Nephron progenitor cell (in vitro differentiated cells): ENCODE measurements at places on chromosomes 1 and 21.
A peak's percentile ranks its signal among the peaks of the same experiment; 100 is the strongest.

GRCh38 chr1:43858324-43858723 lies 75.3 kb upstream of the ARTN start:
- peak; percentile 27 for DNase-seq

GRCh38 chr1:33277488-33278084 lies 21.3 kb downstream of the ZNF362 start:
- no peak for DNase-seq

- DNase-seq, result no peak
Observed at GRCh38 chr1:82401116-82401515, 600.4 kb downstream of the ADGRL2 start.

- DNase-seq, result no peak
Observed at GRCh38 chr1:231584117-231584516, 42.5 kb upstream of the DISC1 start.

DNA sequence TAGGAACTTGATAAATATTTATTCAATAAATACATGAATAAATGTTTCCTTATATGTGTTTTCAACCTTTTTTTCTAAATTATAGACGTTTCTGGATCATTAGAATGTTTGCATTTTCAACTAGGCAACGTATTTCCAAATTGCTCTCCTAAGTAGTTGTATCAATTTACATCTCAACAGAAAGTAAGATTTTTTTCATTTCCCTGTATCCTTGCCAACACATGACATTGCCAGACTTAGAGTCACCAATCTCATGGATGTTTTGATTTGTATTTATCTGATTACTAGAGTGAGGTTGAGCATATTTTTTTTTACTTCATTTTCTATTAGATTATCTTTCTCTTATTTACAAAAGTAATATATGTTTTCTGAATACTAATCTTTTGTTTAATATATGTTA lies 22.2 kb upstream of the SMG7 start:
- no peak for DNase-seq

DNA sequence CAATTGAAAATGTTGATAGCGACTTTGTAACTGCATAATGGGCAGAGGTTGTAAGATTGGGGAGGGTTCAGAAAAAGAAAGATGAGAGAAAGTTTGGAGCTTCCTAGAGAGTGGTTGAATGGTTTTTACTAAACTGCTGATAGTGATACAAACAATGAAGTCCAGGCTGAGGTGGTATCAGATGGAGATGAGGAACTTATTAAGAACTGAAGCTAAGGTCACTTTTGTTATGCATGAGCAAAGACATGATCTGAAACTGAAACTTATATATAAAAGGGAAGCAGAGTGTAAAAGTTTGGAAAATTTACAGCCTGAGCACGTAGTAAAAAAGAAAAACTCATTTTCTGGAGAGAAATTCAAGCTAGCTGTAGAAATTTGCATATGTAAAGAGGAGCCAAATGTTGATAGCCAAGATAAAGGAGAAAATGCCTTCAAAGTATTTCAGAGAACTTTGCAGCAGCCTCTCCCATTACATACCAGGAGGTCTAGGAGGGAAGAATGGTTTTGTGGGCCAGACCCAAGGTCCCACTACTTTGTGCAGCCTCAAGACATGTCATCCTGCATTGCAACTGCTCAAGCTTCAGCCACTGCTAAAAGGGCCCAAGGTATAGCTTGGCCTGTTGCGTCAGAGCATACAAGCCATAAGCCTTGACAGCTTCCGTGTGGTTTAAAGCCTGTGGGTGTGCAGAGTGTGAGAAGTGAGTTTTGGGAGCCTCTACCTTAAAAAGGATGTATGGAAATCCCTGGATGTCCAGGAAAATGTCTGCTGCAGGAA lies 843.9 kb downstream of the AMY1C start:
- no peak for DNase-seq

DNA sequence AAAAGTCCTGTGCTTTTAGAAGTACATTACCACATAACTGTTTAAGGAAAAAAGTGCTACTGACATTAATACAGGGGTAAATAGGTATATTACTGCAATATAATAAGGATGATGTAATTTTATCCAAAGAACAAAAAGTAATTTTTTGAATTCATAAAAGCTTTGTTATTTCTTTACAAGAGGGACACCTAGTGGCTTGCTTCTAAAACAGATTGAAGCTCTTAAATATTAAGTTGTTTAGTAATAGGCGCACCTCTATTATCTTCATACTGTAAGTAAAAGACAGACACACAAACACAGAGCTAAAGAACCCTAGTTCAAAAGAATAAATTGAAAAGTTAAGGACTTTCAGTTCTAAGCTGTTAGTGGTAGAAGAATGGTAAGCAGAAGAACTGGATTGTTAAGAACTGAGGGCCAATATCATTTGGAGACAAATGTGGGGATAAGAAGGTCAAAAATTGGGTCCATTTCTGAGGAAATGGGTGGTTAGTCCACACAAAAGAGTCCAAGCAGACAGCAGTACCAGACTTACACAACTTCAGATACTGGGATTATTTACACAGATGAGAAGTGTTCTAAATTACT lies 15.4 kb downstream of the ZNHIT6 start:
- no peak for DNase-seq

- no peak for DNase-seq
Observed at GRCh38 chr21:25509862-25510261, 97.4 kb downstream of the MRPL39 start.

- DNase-seq, result no peak
Observed at GRCh38 chr21:35641271-35642016, 418.9 kb downstream of the SETD4 start.

DNA sequence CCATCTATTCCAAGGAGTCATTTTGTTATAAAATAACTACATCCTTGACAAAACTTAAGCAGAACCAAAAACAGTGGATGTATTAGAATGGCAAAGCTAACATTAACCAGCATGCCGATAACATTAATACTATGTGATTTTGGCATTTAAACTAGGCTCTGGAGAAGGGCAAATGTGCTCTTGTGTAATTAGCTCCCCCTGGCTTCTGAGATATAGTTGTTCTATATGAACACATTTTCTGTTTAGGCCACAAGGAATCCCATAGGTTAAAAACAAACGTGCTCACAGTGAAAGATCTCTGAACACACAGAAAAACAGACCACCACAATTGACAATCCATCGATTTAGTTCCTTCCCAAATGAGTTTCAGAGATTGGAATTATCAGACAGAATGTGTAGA lies 57.4 kb upstream of the TARS2 start:
- no peak for DNase-seq
